ENCODE measurements at places on chromosomes 16 and 17.

DNA sequence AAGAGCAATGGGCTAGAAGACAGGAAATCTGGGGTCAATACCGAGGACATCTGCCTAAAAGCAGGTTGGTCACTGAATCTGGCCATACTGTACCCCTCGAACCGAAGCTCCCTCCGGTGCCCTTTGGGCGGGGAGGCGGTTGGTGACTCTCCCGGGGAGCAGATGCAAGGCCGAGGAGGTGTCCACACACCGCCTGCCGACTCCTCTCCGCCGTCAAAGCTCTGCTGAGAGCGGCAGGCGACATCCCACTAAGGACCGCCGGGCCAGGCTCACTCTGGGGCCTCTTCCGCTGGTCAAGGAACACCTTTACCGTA lies 458 bp downstream of the ZNF200 start:
- no peak for DNase-seq

GRCh38 chr17:17044846-17045561 lies 2.7 kb downstream of the MPRIP start:
- DNase-seq = peak; percentile 65

- DNase-seq = no peak
Observed at GRCh38 chr17:37708008-37708615, 36.7 kb downstream of the HNF1B start.

- DNase-seq = no peak
Observed at GRCh38 chr17:28078341-28079229, 36.1 kb downstream of the NLK start.

GRCh38 chr16:83533193-83533592 lies 274.6 kb upstream of the HSBP1 start:
- no peak for DNase-seq

- no peak for DNase-seq
Observed at GRCh38 chr16:66095676-66096075, 270.8 kb upstream of the CDH5 start.

- no peak for DNase-seq
Observed at GRCh38 chr17:50633683-50634082, 998 bp upstream of the ABCC3 start.

DNA sequence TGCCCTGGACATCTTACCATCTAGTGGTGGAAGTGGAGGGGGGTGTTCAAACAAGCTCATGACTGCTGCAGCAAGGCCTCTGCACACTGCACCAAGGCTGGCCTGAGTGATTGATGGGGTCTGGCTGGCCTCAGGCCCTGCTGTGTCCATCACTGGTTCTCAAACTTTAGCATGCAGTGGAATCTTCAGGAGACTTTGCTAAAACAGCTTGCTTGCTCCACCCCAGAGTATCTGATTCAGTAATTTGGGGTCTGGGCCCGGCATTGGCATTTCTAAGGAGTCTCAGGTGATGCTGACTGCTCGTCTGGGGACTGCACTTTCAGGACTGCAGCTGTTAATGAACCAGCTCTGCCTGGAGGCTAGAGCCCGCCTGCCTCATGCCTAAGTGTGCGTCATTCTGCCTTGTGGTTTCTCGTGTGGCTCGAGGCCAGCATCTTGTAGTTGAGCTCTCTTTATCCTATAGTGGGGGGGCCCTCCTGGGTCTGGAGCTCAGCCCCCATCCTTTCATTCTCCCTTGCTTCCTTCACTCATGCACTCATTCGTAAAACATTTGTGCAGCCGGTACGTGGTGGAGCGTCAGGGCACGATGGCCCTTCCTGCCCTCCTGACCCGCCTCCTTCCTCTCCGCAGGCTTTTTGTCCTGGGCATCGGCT lies 4.1 kb downstream of the MGAT5B start:
- peak; percentile 63 for DNase-seq

GRCh38 chr17:15392326-15392741 lies 50.9 kb upstream of the TEKT3 start:
- no peak for DNase-seq

GRCh38 chr16:3413730-3414379 lies 12.8 kb downstream of the ZNF174 start:
- DNase-seq = no peak

DNA sequence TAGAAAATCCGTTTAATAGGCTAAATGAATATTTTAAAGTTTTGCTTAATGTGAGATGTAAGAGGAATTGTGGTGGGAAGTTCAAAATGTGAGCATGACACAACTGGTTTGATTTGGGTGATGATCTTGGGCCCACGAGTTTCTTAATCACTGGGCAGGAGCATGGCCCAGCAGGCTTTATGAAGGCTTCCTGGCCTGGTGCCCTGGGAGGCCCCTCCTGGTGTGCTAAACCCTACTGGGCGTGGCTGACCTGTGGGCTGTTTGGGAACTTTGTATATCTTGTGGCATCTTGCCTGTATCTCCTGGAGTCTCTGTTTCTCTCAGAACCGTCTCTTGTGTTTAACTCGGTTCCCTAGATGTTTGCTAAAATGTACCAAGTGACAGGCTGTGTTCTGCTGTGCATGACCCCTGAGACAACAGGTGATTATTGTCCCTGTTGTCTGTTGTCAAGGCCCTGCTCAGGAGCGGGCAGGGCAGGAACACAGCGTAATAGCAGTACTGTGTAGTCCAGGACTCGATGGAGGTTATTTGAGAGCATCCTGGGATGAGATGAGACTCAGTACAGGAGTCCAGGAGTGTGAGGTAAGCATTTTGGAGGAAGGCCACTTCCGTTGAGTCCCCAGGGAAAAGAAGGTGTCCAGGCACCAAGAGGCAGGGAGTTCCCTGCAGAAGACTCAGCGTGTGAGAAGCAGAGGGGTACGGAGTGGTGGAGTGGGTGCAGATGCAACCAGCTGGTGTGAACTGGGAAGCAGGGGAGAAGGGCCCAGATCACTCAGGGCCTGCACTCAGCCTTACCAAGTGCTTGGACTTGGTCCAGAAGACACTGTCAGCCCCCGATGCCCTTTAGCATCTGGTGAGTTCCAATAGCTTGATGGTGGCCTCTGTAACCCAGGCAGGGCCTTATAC lies 48.5 kb downstream of the B9D1 start:
- DNase-seq = no peak

DNA sequence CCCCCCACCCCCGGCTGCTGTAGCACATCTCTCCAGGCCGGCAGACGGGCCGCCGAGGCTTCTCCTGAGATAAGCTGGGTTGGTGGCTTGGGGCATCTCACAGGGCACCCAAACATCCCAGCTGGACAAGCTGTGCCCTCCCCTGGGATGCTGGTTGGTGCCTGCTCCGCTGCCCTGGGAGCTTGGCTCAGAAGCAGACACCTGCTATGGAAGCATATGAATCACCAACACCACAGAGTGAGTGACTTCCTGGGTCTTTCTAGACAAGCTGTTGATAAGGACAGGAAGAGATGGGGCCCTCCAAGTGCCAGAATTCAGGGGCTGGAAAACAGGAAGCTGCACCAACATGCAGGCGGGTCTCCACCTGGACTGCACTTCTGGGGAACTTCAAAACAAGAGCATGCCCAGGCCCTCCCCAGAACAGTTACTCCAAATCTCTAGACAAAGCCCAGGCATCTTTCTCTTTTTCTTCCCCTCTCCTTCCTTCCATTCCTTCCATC lies 13.7 kb downstream of the C16orf95 start:
- no peak for DNase-seq

GRCh38 chr17:13152501-13152900 lies 134.7 kb upstream of the ELAC2 start:
- DNase-seq = no peak

DNA sequence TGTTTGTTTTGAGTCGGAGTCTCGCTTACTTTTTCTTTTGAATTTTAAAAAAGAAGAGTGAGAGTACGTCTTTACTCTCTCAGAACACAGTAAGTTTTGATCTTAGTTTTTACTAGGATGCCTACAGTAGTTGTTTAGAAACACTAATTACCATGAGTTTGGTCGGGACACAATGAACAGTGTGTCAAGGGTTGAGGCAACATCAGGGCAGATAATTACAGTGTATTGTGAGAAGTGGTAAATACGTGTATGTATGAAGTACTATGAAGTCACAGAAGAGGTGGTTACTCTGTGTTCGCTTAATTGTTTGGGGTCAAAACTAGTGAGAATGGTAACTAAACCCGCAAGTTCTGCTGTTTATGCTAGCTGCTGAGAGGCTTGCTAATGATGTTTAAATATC lies 18.2 kb downstream of the PAFAH1B1 start:
- no peak for DNase-seq

GRCh38 chr16:75351183-75351582 lies 82.1 kb downstream of the CFDP1 start:
- DNase-seq = peak; percentile 27

GRCh38 chr16:35533683-35534082 lies 2074.3 kb downstream of the TP53TG3F start:
- no peak for DNase-seq

- DNase-seq = peak; percentile 88
Observed at GRCh38 chr17:48804936-48805411, 12.1 kb downstream of the TTLL6 start.

DNA sequence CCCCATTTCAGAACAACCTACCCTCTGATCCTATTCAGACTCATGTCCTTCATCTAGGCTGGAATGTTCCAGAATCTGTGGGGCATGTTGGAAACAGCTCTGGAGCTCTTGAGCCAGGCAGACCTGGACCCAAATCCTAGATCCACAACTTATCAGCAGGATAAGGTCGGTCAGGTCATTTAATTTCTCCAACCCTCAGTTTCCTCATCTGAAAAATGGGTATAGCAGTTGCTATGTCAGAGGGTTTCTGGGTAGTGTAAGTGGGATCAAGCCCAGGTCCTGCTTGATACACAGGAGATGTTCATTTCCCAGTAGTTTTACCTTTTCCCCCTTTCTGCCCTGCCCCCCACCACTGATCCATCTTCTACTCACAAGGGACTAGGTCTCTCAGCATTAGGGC lies 12.0 kb downstream of the SLC6A2 start:
- DNase-seq = no peak

DNA sequence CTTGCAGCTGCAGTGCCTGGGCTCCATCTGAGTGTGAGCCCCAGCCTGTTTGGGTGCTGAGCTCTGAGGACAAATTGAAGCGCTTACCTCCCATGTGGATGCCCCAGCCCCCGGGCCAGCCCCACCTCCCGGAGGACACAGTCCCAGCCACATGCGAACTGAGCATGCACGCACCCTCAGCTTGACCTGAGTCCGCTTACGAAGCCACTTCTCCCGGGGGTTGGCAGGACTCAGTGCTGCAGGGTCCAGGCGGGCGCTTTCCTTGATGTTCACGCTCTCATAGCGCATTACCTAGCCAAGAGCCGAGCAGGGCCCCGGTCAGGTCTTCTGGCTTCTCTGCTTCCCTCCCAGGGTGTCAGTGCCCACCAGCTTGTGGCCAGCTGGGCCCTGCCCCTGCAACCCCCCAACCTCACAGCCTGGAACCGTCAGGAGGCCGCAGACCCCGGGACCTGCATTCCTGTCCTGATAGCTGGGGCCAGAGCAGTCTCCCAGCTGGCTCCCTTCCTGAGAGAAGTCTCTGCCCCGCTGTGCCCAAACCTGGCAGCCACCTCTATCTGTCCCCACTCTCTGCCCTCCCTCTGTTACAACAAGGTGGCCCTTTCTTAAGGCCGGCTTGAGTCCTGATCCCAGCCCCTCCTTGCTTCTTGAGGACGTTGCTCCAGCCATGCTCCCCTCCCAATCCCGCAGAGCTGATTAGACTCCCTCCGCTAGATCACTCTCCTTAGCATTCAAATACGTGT lies 24.0 kb downstream of the PIMREG start:
- no peak for DNase-seq

- DNase-seq = no peak
Observed at GRCh38 chr16:76857402-76857801, 333.6 kb upstream of the MON1B start.

GRCh38 chr17:70855401-70856054 lies 686.2 kb downstream of the KCNJ2 start:
- no peak for DNase-seq

- DNase-seq = peak; percentile 93
Observed at GRCh38 chr16:57802341-57803133, at the start of gene KIFC3. TSS of gene KIFC3 (minus strand) at chr16:57802491. CDS start at chr16:57798243, 4,248 bp downstream.

DNA sequence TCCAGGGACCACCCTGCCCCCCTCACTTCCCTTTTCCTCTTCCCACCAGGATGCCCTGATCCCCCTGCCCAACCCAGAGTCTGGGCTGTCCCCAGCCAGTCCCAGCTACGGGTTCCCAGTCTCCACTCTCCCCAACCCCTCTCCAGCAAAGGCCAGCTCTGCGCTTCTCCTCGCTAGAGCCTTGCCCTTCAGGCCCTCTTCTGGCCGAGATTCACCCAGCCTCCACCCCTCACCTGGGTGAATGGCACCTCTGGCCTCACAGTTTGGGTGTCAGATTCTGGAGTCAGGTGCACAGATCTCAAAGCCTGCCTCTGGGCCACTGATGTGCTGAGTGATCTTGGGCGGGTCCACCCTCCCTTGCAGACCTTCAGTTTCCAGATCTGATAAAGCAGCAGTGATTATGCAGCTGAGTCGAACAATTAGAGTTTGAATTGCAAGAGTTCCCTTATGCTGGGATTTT lies 185.6 kb upstream of the TNRC6C start:
- peak; percentile 76 for DNase-seq

DNA sequence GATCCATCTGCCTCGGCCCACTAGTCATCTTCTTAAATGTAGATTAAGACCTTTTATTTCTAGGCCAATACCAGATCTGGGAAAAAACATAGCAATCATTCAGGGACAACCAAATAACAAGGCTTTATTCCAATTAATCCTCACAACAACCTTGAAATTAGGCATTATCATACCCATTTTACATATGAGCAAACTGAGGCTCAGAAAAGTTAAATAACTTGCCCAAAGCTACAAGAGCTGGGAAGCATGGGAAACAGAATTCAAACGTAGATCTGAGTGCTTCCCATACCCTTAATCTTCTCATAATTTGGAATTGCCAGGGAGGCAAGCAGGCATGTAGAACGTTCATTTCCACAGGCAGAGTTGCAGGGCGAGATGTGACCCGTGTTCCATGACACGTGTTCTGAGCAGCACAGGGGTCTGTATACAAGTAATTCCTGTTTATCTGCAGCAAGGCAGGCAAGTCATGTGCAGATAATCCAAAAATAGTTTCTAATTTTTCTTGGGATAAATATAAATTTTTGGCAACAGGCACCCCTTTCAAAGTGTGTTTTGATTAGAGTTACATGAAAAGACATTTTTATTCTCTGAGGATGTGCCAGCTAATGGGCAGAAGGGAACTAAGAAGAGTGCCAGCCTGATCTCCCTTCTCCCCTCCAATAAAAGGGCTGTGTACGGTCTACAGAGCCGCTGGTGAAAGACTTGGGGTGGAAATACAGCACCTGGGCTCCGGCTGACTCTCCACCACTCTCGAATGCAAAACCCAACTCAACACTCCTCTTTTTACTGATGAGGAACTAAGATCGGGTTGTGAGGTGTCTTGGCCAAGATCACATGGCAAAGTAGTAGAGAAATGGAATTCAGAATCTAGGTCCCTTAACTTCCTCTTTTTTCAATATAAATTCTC lies 27.7 kb upstream of the MYOCD start:
- DNase-seq = no peak

GRCh38 chr16:20243731-20244281 lies 83.5 kb downstream of the GP2 start:
- DNase-seq = no peak
